ENCODE measurements at places on chromosomes 5 and 9. TPM values are rescaled to one million over a fixed set of nuclear protein-coding genes. Genes with fewer than 3 reads are reported as not detected.

- DNase-seq, result no peak
Observed at GRCh38 chr5:58497921-58498320, 6.7 kb downstream of the GAPT start.

GRCh38 chr5:83528439-83528769 lies 56.9 kb downstream of the VCAN start:
- no peak for DNase-seq

DNA sequence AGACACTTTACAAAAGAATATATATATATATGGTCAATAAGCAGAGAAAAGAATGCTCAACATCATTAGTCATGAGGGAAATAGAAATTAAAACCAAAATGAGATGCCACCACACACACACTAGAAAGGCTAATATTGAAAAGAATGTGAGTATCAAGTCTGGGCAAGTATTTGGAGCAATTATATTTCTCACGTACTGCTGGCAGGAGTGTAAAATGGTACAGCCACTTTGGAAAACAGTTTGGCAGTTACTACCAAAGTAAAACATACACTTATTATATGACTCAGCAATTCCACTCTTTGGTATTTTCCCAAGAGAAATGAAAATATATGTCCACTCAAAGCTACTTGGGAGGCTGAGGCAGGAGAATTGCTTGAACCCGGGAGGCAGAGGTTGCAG lies 29.8 kb downstream of the NEUROG1 start:
- DNase-seq, result no peak

DNA sequence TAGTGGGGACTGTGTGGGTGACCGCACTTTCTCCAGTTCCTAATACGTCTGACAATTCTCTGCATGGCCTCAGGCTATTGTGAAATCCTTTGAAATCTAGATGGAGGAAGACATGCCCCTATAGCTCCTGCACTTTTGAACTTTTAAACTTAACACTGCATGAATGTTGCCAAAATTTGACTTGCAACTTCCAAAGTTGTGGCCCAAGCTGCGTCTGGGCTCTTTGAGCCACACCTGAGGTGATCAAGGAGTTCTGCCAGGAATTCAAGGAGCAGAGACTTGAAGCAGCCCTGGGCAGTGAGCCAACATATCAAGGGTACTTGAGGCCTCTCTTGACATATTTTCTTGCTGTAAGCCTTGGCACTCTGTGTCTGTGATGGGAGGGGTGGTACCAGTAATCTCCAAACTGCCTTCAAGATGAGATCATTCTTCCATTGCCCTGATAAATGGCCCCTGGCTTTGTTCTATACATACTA lies 1336.1 kb upstream of the CDH9 start:
- DNase-seq, result no peak

The C6 gene
- not detected for total RNA-seq

The IRX2 gene
- total RNA-seq, result not detected

Data from activated CD4-positive, alpha-beta T cell treated with anti-CD3 and anti-CD28 coated beads, Interleukin-2, amount 10 ng/mL, durations not matched to agents 24 days and 14 days (primary cell).